GDM1 (cell line): ENCODE measurements at places on chromosomes 4 and X.

DNA sequence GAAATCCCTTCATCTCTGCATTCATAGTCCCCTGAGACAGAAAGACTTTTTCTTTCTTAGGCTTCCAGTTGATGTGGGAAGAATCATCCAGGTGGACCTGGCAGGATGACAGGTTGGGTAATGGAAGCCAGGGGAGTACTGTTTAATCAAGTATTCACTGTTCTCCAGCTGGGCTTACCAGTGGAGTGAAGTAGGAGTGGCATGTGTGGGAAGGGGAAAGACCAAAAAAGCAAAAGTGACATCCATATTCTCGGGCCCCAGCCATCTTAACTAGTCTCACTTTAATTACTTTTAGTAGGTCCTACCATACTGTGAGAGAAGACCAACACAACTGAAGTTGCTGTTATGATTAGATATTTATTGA, 18.5 kb downstream of the VSIG4 start:
- peak; percentile 60 for DNase-seq

GRCh38 chrX:96685210-96686099, 813 bp downstream of the DIAPH2 start:
- DNase-seq = peak; percentile 40

DNA sequence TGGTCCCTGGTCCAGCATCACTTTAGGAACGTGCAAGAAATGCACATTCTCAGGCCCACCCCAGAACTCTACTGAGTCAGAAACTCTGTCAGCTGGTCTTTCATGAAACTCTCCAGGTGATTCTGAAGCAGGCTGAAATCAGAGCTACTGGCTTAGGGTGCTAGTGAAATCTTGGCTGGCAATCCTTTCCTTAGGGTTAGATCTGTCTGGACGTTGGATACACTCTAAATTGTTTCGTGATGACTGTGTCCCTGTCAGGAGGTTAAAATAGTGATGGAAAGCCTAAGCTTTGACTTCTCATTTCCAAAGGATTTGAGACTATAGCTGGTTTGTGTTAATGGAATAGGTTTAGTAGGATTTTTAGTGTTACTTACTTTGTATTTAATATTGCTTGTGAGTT, 99.1 kb downstream of the ARHGAP10 start:
- no peak for DNase-seq

GRCh38 chrX:370963-371745, 15.6 kb downstream of the PPP2R3B start:
- no peak for DNase-seq
